ENCODE measurements at places on chromosomes 5 and 9.

DNA sequence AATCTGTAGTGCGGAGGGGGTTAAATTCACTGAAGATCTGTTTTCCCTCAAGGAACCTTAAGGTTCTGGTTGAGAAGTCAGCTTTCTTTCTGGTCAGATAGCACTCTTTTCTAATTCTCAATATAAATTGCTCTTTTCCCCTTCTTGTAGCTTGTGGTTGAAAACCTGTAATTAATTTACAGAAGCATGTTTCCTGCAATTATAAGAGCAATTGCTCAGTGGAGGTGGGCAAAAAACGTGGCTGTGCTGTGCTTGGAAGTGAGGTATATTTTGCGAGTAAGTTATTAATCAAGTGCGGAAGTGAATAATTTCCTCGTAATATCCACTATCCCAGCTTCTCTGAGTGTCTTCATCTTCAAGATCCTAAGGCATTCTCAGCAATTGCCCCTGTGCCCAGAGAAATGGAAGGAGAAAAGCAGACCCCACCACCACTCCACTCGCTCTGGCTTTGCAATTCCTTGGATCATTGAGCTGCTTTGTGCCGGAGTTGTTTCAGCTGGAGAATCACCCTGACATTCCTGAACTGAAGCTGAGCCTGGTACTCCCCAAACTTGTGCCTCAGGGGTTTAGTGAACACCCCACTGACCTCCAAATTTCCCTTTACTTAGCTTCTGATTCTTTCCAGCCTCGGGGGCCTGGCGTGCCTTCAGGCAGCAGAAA lies 140.6 kb downstream of the LRRC70 start:
- DNase-seq = no peak

GRCh38 chr9:128470560-128470959 lies 14.8 kb downstream of the ODF2 start:
- DNase-seq = no peak

GRCh38 chr9:69173497-69173890 lies 583 bp upstream of the TJP2 start:
- no peak for DNase-seq

- DNase-seq = no peak
Observed at GRCh38 chr9:131167936-131168335, 42.5 kb downstream of the NUP214 start.

DNA sequence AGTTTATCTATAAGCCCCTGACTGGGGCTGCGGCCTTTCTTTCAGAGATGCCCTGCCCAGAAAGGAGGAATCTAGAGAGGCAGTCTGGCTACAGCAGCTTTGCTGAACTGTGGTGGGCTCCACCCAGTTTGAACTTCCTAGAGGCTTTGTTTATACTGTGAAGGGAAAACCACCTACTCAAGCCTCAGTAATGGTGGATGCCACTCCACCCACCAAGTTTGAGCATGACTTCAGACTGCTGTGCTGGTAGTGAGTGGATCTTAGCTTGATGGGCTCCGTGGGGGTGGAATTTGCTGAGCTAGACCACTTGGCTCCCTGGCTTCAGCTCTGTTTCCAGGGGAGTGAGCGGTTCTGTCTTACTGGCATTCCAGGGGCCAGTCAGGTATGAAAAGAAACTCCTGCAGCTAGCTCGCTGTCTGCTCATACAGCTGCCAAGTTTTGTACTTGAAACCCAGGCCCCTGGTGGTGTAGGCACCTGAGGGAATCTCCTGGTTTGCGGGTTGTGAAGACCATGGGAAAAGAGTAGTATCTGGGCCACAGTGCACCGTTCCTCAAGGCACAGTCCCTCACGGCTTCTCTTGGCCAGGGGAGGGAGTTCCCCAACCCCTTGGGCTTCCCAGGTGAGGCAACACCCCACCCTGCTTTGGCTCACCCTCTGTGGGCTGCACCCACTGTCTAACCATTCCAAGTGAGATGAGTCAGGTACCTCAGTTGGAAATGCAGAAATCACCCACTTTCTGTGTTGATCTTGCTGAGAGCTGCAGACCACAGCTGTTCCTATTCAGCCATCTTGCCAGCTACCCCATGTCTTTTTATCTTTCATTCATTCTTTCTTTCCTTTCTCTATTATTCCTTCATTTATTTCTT lies 211.8 kb upstream of the C9orf72 start:
- DNase-seq = no peak

- DNase-seq = no peak
Observed at GRCh38 chr5:86797677-86798076, 179.9 kb downstream of the COX7C start.

DNA sequence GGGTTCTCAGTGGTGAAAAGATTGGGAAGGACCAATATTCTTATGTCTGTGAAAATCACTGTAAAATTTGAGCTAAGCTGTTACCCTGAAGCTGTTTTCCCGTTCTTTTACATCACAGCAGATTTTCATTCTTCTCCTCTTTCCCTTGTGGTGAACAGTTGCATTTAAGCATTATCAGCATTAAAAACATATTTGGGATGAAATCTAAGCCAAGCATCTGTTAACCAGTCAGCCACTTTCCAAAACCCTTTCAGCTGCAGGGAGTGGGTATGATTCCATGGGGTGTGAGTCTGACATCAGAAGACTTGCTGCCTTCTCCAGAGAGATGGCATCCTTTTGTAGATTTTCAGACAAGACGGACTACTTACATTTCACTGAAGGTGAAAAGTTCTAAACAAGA lies 97.2 kb downstream of the TRIO start:
- DNase-seq = no peak

- DNase-seq = no peak
Observed at GRCh38 chr5:169923988-169924387, 56.3 kb downstream of the INSYN2B start.

- DNase-seq = no peak
Observed at GRCh38 chr5:52283221-52283620, 504.5 kb upstream of the ITGA1 start.

- no peak for DNase-seq
Observed at GRCh38 chr5:14782591-14782990, 89.0 kb downstream of the ANKH start.

GRCh38 chr9:124285903-124286291 lies 28.1 kb downstream of the NEK6 start:
- DNase-seq = no peak

- DNase-seq = no peak
Observed at GRCh38 chr5:173018358-173018757, 34.8 kb downstream of the ATP6V0E1 start.

GRCh38 chr5:29504411-29504810 lies 1689.1 kb upstream of the CDH6 start:
- no peak for DNase-seq

- no peak for DNase-seq
Observed at GRCh38 chr5:72358925-72359324, 38.8 kb downstream of the PTCD2 start.

DNA sequence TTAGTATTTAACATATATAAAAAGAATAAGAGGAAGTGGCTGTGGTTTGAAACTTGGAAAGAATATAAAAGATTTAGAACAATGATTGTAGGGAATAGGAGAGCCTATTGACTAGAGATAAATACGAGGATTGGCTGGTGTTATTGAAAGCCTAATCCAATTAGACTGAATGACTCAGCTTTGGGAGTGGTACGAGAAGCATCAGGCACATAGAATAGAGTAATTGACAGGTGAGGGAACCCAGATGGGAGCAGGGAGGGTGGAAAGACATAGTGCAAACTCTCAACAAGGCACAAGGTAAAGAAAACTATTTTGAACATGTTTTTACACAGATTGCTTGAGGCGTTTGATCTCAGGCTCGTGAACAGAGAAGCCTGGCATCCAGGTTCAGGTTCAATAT lies 338.9 kb upstream of the KLF9 start:
- no peak for DNase-seq

DNA sequence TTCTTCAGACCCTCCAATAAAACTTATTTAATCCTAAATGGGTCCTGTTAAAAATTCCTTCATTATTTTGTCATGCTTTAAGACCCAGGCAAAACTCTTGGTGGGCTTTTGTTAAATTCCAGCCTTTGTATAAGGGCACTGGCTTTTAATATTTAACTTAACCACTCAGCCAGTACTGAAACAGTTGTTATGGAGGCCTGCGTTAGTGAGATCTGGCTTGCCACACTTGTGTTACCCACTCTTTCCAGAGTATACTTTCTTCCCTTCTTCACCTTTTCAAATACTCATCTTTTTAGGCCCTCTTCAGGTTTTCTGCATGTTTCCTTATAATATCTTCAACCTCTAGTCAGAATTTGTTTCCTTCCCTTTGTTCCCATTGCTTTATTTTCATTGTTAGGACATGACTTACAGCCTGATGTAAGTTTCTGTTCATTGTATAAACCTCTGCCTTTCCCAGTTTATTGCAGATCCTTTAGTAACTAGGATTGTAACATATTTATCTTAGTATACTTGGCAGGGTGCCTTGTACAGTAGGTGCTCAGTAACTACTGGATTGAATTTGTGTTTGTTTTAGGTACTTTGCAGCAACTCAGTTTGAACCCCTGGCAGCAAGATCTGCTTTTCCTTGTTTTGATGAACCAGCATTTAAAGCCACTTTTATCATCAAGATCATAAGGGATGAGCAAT lies 48.8 kb downstream of the LNPEP start:
- no peak for DNase-seq

- DNase-seq = no peak
Observed at GRCh38 chr5:101212942-101213514, 309.9 kb upstream of the ST8SIA4 start.

DNA sequence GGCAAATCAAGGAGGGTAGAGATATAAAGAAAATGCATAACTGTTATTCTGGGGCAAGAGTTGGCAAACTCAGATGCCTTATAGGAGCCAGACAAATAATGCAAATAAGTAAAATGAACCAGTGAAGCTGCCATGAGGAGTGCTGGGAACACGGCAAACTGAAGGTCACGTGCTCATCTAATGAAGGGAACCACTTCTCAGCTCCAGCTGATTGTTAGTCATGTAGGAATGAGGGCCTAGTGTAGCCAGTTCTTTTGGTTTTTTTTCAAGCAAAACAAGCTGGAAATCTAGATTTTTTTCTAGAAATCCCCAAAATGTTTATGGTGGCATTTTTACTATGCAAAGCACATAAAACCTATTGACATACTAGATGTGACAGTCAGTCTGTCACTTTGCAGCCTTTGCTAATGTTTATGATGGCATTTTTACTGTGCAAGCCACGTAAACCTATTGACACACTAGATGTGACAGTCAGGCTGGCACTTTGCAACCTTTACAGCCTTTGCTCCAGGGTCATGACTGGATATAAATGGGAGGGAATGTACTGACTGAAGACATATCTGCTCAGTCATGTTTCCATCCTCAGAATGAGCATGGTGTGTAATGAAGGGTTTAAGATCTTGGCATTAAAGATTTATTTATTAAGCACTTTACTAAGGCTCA lies 39.4 kb downstream of the RUSC2 start:
- no peak for DNase-seq

DNA sequence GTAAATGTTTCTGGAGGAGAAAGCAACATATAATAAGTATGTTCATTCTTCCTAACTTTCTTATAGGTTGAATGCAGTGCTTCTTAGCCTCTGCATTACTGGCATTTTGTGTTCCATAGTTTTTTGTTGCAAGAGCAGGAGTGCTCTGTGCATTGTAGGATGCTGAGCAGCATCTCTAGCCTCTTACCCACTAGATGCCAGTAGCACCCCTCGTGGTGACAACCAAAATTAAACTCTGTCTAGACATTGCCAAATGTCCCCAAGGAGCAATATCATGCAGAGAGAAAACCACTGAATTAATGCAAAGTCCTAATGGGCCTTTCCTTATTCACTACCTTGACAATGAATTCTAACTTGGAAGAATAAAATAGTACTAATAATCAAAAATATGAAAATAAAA lies 147.0 kb downstream of the GLIS3 start:
- no peak for DNase-seq

DNA sequence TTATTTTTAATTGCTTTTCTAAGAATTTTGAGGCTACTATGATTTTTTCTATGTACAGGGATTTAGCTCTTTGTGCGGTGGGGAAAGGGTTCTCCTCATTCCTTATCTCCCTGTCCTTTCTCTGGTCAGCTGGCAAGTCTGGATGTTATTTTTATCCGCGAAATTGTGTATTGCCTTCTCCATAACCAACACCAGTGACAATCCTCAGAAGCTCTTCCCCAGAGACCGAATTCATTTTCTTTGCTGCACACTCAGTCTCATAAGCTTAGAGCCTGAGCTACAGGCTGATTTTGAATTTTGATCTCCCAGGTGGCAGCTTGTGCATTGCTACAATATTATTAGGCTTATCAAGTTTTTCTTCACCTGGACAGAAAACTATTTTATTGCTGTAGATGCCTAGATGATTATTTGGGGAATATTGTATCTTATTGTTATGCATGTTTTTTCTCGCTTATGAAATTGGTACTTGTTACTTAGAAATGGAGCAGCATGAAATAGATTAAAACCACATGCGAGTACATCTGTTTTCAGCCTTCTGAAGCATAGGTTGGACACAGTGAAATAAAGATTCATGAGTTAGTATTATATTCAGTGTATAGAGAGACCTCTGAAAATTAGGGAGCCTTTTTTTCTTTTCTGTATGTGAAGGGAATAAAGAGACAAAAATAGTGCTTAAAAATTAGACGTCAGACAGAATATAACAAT lies 27.3 kb downstream of the CPEB4 start:
- no peak for DNase-seq

DNA sequence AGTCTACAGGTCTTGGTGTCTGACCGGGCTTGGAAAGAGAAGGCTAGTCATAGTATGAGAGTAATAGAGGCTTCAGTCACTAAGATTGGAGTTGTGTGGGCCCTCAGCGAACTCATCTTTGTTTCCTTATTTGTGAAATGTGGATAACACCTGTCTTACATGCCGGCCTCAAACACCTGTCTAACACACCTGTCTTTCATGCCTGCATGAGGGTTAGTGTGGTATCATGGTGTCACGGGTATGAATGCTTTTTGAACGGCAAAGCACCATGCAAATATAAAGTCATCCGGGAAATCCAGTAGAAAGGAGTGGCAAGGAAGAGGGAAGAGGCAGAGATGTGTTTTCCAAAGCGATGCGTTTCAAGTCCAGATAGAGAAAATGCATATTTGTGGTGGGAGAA lies 25.5 kb downstream of the GRAMD2B start:
- no peak for DNase-seq

GRCh38 chr9:119375892-119376291 lies 6.7 kb upstream of the BRINP1 start:
- DNase-seq = no peak

DNA sequence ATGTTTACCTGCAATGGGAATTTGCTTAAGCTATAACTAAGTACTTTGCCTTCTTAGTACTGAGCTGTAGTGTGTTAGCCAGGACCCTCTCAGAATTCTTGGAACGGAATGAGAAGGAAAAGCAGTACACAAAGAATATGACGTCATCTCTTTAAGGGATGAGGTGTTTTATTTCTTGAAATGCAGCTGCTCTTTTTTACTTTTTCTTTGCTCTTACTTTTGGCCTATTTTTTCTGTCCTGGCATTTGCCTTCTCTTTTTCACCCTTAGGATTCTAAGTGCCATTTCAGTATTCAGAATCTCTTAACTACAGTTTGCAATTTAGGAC lies 10.1 kb downstream of the KIF2A start:
- DNase-seq = no peak

Measured in esophagus squamous epithelium (tissue), 5 donors.